ENCODE measurements at places on chromosomes 6 and 20.

DNA sequence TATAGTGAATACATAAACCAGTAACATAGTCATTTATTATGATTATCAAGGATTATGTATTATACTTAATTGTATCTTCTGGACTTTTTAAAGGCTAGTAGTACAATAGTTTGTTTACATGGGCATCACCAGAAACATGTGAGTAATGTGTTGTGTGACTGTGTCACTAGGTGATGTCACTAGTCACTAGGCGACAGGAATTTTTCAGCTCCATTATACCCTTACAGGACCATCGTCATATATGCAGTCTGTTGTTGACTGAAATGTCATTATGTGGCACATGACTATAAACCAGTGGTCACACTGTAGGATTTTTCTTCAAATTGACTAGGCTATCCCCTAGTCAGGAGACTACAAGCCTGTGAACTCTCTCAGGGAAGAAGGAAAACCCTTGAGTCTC is 86.5 kb upstream of the CENPW start:
- H3K4me3 ChIP-seq = no peak overlapping the region
- H3K36me3 ChIP-seq = peaks cover 7% of the 10 kb centered on the region
- no peak overlapping the region for H3K27ac ChIP-seq
- no peaks in the 10 kb centered on the region for H3K4me1 ChIP-seq
- H3K27me3 ChIP-seq = no peaks in the 10 kb centered on the region

GRCh38 chr6:163419413-163420288 is 5.1 kb downstream of the QKI start:
- peak overlapping the region; percentile 37 for H3K4me3 ChIP-seq
- no peaks in the 10 kb centered on the region for H3K27me3 ChIP-seq

- no peaks in the 10 kb centered on the region for H3K36me3 ChIP-seq
- DNase-seq = no peak
- H3K4me1 ChIP-seq = no peaks in the 10 kb centered on the region
Measured at GRCh38 chr6:141199074-141199473, 933.7 kb upstream of the GJE1 start.

GRCh38 chr20:57841297-57841866 is 131.6 kb upstream of the PMEPA1 start:
- no peak overlapping the region for H3K27ac ChIP-seq
- H3K4me1 ChIP-seq = peaks cover 3% of the 10 kb centered on the region
- peaks cover 4% of the 10 kb centered on the region for H3K27me3 ChIP-seq
- no peaks in the 10 kb centered on the region for H3K36me3 ChIP-seq

- peaks cover 4% of the 10 kb centered on the region for H3K27me3 ChIP-seq
- no peaks in the 10 kb centered on the region for H3K4me1 ChIP-seq
- H3K27ac ChIP-seq = no peak overlapping the region
- H3K36me3 ChIP-seq = no peaks in the 10 kb centered on the region
- H3K4me3 ChIP-seq = no peak overlapping the region
Measured at GRCh38 chr20:48105526-48105925, 320.2 kb upstream of the SULF2 start.

- H3K4me3 ChIP-seq = no peak overlapping the region
- H3K27ac ChIP-seq = no peak overlapping the region
- H3K27me3 ChIP-seq = no peaks in the 10 kb centered on the region
- no peak for DNase-seq
Measured at GRCh38 chr6:111445861-111446267, 37.2 kb downstream of the REV3L start.
